ENCODE measurements at places on chromosomes 16 and 17.

DNA sequence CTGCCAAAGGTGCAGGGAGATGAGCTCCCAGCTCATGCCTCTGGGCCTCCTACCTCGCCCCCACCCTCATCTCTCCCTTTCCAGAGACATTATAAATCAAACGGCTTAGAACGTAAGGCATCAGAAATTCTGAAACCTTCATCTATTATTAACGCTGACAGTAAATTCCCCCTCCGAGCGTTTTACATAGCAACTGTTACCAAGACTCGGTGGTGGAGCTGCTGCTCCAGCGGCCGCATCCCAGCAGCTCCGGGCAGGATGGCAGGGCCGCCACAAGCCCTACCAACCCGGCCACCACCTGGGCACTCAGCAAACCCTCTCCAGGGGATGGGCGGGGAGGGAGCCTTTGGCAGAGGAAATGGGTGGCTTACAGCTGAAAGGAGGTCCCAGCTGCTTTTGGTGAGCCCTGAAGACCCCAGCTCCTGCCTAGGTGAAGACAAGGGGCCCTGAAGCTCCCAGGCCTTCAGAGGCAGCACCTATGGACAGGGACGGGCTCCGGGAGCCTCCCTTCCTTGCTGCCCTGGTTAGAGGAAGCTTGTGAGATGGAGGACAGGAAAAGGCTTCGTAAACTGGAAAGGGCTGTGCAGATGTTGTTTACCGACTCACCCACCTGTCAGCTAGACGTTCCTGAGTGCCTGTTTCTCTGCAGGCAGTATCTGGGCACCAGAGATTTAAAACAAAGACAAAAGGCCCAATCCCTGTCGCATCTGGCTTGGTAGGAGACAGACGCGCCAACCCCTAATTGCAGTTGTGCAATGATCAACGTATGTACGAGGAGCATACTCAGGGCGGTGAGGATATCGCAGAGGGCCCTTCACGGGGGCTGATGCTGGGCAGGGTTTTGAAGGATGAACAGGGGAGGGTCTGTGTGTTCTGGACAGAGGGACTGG is 76.9 kb downstream of the RAI1 start:
- no peak for DNase-seq

- no peak for DNase-seq
Observed at GRCh38 chr16:30018731-30019158, 4.3 kb upstream of the C16orf92 start.

GRCh38 chr17:76871668-76872067 is 3.5 kb downstream of the MGAT5B start:
- DNase-seq = no peak

DNA sequence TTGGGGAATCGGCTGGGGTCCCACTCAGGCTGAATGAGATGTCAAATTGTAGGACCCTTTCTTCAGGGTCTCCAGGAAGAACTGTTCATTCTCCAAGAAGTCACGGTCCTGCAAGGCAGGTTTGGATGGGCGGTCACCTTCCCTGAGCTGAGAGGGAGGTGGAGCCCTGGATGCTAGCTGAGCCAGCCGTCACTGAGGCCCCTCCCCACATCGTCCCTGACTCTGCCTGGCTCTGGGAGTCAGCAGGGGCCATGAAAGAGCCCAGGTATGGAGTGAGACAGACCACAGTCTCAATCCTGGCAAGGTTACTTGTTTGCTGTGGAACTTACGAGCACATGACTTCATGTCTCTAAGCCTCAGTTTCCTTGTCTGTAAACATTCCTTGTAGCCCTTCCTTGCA is 6.0 kb upstream of the MRPL38 start:
- DNase-seq = no peak

DNA sequence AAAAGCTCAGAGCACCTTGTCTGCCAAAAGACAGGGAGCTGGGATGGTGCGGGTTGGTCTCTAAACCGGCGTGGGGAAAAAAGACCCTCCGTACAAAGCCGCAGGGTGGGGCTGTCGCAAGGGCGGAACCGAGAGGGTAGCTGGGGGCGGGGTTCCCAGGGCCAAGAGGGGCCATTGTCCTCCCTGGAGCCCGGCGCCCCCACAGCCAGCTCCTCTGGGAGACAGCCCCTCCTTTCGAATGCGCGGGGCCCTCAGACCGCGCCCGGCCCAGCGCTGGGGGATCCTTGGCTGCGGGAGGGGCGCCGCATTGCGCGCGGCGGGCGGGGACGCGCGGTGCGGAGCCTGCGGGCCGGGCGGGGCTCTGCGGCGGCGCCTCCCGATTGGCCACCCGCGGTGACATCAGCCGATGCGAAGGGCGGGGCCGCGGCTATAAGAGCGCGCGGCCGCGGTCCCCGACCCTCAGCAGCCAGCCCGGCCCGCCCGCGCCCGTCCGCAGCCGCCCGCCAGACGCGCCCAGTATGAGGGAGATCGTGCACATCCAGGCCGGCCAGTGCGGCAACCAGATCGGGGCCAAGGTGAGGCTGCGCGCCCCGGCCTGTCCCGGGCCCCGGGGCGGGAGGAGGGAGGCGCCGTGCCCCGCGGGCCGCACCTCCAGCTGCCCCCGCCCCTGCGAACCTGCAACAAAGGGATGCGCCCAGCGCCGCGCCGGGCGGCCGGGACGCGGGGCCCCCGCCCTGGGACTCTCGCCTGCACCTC is at the start of gene TUBB3:
TUBB3 (plus strand) TSS at position 459 of the 756 bp plus-strand sequence; CDS start at position 519, 60 bp downstream.
- DNase-seq = peak; percentile 50

DNA sequence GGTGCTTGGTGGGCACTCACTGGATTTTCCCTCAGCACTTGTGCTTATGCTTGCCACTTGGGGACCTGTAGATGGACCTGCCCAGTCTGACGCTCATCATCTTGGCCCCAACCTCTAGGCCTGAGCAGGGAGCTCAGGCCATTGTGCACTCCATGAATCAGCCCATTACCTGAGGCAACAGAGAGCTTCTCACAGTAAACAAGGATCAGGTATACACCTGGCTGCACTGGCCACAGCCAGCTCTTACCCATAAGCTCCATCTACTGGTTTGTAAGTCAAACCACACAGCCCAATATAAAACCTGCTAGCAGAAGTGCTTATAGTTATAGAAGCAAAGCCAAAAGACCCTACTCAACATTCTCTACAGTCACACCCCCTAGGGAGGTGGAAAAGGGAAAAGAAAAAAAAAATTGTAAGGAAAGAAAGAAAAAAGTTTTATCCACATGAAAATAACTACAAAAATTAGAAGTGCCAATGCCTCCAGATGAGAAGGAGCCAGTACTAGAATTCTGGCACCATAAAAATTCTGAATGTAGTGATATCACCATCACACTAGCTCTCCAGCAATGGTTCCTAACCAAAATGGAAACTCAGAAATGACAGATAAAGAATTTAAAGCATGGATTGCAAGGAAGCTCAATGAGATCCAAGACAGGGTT is 87.8 kb upstream of the CDH5 start:
- no peak for DNase-seq

DNA sequence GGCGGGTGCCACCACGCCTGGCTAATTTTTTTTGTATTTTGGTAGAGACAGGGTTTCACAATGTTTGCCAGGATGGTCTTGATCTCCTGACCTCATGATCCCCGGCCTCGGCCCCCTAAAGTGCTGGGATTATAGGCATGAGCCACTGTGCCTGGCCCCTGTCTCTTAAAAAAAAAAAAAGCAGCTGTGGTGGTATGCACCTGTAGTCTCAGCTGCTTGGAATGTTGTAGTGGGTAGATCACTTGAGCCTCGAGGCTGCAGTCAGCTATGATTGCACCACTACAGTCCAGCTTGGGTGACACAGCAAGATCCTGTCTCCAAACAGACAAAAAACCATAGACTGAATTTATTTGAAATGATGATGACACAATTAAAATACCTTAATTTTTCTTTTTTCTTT is 24.3 kb downstream of the CDK12 start:
- DNase-seq = no peak

DNA sequence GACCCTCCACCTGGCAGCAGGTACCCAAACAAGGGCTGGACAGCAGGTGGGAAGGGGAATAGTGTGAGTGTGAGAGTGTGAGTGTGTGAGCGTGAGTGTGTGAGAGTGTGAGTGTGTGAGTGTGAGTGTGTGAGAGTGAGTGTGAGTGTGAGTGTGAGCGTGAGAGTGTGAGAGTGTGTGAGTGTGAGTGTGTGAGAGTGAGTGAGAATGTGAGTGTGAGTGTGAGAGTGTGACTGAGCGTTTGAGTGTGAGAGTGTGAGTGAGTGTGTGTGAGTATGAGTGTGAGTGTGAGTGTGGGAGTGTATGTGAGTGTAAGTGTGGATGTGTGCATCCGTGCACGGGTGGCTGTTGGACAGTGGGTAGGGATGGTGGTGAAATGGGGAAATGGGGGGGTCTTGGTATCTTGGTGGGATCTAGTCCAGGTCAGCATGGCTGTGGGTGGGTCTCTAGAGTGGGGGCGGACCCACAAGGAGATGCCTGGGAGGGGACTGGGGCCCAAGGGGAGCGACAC is 408 bp downstream of the ADGRG1 start:
- DNase-seq = no peak

- DNase-seq = no peak
Observed at GRCh38 chr16:19722269-19722952, 4.3 kb downstream of the IQCK start.

- no peak for DNase-seq
Observed at GRCh38 chr16:4200000-4200780, 41.7 kb downstream of the SRL start.

DNA sequence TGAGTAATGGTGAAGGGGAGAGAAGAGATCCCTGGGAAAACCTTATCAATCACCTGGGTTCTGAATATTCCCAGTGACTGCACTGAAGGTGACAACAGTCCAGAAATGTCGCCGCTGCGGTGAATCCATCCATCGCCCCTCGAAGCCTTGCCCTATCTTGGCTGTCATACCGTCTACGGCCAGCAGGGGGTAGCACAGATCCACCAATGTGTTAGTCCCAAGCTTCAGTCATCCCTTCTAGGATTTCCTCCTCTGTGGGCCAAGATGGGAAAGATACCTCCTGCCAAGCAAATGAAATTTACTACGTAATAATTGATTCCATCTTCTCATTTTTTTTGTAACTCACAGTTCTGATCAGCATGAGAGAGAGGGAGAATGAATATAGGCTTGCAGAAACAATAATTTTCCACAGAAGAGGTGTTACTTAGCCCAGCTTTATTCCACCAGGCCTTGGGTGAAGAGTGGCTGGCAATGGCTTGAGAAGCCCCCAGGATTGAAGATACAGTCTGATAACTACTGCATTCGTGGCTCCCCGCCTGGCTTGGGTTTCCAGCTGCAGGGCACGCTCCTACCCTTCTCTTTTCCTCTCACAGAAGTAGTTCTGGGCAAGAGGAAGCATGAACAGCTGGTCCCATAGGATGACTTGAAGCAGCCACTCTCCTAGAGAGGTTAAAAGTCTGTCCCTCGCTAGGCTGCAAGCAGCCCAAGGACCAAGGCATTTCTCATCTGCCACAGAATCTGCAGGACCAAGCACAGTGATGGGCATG is 2.6 kb upstream of the FMNL1 start:
- peak; percentile 73 for DNase-seq

GRCh38 chr17:82684228-82684841 is 14.2 kb downstream of the RAB40B start:
- no peak for DNase-seq

DNA sequence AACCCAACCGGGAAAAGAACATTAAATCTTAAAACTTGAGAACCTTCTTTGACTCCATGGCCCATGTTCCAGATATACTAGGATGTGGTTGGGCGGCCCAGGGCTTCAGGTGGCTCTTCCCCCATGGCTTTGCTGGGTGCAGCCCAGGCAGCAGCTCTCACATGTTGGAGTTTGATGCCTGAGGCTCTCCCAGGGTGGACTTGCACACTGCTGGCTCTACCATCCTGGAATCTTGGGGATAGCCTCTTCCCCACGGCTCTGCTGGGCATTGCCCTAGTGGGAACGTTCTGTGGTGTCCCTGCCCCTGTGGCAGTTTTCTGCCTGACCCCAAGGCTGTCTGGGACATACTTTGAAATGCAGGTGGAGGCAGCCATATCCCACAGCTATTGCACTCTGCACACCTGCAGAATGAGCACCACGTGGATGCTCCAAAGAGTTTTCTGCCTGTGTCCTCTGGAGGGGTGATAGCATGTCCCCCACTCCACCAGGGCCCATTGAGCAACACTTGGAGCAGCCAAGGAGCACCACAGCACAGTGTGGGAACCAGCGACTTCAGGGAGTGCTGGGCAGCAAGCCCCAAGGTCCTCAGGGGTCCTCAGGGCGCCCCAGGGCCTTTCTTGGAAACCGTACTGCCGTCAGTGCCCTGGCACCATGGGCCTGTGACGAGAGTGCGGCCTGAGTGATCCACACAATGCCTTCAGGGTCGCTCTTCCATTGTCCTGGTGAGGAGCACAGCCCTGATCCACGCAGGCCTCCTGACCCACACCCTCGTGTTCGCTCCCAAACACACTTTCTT is 70.8 kb downstream of the GOSR1 start:
- DNase-seq = no peak

DNA sequence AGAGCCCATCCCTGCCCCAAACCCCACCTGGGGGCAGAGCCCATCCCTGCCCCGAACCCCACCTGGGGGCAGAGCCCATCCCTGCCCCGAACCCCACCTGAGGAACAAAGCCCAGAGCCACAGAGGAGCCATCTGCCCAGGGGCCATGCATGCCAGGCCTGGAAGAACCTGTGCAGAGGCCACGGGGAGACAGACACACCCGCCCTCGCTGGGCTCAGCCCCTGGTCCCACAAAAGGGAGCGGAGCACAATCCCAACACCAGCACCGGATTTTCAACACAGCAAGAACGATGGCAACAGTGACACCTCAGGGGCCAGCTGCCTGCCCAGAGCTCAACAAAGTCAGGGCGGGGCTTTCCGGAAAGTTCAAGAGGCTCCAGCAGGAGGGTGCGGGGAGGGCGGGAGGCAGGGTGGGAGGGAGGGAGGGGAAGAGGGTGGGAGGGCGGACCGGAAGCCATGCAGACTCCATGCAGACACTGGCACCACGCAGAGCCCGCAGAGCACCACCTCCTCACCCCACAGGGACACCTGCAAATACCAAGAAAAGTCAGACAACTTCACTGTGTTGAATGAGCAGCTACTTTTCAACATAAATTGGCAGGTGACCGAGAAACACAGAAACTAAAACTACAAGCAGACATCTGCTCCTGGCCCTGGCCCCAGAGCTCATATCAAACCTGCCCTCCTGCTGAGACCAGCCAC is 27.9 kb upstream of the C16orf95 start:
- no peak for DNase-seq

DNA sequence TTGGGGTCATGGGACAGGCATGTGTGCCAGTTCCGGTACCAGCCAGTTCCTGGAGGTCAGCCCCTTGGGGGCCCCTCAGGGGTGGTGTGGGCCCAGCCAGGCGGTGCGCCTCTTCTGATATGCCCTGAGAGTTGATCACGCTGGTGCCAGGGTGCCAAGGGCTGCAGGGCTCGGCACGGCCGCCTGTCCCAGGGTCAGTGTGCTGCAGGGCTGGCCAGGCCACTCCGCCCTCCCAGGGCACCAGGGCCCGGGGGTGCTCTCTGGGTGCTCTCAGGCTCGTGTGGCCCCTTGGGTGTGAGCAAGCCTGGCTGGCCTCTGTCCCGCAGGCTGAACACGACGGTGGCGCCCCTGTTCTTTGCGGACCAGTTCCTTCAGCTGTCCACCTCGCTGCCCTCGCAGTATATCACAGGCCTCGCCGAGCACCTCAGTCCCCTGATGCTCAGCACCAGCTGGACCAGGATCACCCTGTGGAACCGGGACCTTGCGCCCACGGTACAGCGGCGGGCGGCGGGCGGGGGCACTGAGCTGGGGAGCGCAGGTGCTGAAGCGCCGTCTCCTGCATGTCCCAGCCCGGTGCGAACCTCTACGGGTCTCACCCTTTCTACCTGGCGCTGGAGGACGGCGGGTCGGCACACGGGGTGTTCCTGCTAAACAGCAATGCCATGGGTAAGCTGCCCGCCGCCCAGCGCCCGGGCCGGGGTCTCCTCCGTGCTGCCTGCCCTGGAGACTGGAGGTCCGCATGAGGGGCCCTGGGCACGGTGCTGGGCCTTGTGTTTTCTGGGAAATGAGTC is 6.0 kb downstream of the GAA start:
- no peak for DNase-seq

GRCh38 chr16:8905795-8906591 is 23.8 kb downstream of the LITAFD start:
- no peak for DNase-seq
